Activated CD4-positive, alpha-beta T cell treated with anti-CD3 and anti-CD28 coated beads, Interleukin-2, amount 50 U/mL, for 16 hours (primary cell): ENCODE measurements at places on chromosomes 11 and 22.

DNA sequence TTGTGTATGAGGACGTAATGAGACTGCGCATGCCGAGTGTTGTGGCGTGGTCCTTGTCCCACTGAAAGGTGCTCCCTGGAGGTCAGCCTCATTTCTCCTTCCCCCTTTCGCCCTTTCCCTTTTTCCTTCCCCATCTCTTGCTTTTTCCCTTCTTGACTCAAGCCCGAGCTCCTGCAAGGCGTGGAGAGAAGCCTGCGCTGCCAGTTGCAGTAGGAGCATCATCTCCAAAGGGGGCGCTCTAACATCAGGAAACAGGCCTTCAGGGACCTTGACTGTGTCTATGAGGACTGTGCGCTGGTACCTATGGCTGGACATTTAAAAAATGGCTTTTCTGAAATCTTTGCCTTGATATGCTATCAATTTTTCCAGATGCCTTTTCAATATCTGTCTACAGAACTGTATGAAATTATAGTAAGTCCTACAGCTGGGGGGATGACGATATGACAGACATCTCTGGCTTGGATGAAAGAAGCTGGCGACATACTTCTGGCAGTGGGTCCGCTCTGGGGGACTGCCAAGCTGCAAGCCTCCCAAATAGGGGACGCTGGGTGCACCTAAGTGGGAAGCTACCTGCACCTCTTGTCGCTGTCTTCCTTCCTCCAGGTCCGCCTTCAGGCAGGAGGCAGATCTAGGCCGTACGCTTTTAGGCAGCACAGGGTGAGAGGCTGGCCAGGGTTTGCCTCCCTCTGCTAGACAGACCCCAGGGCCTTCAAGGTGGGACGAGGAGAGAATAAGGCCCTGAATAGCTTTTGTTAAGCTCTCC lies 96.5 kb downstream of the NXPE2 start:
- peak; percentile 30 for DNase-seq

GRCh38 chr11:134282121-134283045 lies 6.2 kb downstream of the GLB1L3 start:
- no peak for DNase-seq

DNA sequence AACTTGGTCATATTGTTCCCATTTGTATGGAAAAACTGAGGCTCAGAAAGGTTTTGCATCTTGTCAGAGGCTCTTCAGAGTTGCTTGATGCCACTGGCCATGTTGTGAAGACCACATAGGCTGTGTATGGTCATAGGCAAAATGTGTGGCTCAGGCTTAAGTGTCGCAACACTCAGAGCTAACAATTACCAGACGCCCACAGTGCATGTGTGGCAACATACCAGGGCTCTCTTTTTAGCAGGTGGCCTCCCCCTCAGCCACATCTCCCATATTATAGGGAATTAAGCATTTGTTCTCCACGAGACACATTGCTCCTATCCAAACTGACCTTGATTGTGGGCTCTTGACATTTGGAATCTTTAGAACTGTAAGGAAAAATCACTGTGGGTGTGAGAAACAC lies 802.5 kb downstream of the DLG2 start:
- DNase-seq: no peak

DNA sequence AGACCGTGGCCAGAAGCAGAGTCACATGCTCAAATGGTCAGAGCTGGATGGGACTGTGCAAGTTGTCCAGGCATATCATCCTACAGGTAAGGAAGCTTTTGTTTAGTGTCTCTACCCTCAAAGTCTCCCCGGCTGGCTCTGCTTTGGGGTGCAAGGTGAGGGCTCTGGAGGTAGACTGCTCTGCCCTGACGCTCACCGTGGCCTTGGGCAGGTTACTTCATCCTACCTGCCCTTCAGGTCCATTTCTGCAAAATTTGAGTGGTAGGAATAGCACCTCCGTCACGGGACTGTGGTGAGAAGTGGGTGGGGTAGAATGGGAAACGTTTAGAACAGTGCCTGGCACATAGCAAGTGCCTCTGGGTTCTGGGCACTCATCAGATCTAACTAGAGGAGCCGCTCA lies 42.2 kb downstream of the NAT10 start:
- DNase-seq: no peak

DNA sequence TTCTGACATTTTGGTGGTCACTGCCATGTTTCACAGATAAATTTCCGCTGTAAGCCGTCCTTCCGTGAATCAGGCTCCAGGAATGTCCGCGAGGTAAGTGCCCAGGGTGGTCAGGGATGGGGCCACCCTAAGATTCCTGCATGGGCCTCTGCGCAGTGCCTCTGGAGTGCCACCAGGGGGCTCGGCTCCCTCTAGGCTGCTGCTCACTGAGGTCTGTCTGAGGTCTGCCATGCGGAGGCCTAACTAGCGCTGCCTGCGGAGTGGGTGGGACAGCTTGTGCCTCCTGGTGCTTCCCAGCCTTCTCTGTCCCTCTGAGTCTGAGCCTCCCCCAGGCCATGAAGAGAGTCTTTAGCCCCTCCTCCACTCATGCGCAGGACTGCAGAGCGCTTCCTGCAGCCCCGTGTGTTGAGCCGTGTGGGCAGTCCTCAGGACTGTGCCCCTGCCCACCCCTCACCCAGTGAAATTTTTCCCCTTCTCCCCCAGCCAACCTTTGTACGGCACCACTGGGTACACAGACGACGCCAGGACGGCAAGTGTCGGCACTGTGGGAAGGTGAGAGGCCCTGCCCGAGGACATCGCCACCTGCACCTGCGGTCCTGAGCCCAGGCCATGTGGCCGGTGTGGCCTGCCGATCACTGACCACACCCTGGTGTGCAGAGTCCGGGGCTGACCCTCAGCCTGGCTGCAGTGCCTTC lies 11.9 kb upstream of the MDK start:
- DNase-seq: peak; percentile 61

- no peak for DNase-seq
Measured at GRCh38 chr22:34099278-34099677, 179.0 kb upstream of the LARGE1 start.

GRCh38 chr11:129090056-129090455 lies 102.1 kb downstream of the ARHGAP32 start:
- DNase-seq: no peak

DNA sequence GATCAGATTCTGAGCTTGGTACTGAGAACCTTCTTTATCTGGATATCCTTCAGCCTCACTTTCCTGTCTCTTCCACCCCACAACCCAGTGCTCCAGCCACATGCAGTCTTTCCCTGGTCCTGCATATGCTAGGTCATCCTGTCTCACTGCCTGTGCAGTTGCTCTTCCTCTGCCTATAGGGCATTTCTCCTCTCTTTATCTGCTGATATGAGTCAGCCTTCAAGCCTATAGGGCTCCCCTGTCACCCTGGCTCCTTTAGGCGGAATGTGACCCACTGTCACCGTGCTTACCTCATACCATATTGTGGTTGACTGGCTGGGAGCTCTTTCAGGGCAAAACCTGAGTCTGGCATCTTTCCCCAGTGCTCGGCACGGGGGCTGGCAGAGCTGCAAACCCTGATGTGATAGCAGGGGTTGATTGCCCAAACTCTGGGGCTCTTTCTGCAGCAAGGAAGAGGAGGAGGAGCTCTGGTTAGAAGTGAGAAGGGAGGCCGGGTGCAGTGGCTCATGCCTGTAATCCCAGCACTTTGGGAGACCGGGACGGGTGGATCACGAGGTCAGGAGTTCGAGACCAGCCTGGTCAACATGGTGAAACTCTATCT lies 26.3 kb downstream of the MEI1 start:
- DNase-seq: no peak

DNA sequence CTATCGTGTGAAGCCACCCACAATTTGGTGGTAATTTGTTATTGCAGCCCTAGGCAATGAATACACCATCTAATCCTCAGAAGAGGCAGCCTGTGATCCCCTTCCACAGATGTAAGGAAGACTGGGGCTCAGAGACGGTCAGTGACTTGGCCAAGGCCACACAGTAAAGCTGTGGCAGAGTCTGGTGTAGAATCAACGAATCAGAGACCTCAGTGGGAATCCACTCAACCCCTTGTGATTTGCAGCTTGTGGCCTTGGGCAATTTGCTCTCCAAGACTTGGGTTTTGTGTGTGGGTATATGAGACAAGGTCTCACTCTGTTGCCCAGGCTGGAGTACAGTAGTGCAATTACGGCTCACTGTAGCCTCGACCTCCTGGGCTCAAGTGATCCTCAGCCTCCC lies 1.9 kb downstream of the LGALS2 start:
- DNase-seq: no peak

GRCh38 chr11:119051440-119052162 lies 5.4 kb downstream of the HYOU1 start:
- DNase-seq: no peak

DNA sequence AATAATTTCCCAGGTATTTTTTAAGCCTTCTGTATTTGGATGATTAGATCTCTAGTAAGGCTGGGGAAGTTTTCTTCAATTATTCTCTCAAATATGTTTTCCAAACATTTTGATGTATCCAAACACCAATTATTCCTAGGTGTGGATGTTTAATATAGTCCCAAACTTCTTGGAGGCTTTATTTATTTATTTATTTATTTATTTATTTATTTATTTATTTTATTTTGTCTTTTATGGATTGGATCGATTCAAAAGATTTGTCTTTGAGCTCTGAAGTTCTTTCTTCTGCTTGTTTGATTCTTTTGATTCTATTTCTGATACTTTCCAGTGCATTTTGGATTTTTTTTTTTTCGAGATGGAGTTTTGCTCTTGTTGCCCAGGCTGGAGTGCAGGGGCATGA lies 2267.9 kb upstream of the RAG2 start:
- DNase-seq: no peak

DNA sequence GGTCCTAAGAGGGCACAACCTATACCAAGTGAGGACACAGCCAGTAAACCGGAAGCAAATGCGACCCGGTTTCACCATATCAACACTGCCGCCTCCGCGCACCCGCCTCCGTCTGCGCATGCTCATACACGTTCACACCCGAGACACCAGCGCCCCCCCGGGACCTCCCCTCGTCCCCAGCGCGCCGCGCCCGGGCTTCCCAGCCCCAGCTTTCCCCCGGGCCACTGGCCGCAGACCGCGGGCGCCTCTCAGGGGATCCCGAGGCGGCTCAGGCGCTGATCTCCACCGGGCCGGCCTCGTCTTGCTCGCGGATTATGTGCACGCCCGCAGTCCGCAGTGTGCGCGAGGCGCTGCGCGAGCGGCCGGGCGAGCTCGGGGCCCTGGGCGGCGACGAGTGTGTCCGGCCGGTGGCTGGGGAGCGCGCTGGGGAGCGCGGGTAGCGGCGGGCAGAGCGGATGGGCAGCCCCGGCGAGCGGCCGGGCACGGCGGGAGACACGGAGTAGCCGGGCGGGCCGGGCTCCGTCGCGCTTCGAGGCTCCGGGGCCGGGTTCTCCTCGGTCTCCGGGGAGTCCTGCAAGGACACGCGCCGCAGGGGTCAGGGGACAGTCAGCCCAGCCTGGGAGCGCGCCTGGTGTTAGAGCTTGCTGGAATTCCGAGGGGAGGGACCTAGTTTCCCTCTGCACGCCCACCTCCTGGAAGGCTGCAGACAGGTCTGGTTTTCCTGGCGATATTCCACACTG lies 2.0 kb downstream of the HEPN1 start:
- DNase-seq: peak; percentile 68

GRCh38 chr11:122159173-122159721 lies 43.2 kb upstream of the BLID start:
- DNase-seq: no peak

DNA sequence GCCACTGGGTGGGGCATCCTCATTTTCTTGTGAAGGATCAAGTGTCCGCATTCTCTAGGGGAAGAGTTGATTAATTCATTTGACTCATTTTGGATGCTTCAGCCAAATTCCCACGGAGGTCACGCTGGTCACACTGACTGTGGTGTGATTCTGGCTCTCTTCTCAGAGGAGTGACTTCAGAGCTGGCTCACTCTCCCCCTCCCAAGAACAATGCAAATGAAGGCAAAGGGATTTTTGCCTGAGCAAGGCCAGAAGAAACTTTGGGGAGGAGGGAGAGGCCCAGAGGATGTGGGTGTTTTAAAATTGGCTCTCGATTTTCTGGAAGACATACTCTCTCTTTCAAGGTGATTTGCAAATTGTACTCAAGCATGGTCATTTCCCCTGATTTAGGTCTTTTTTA lies 51.1 kb upstream of the LMO2 start:
- no peak for DNase-seq

DNA sequence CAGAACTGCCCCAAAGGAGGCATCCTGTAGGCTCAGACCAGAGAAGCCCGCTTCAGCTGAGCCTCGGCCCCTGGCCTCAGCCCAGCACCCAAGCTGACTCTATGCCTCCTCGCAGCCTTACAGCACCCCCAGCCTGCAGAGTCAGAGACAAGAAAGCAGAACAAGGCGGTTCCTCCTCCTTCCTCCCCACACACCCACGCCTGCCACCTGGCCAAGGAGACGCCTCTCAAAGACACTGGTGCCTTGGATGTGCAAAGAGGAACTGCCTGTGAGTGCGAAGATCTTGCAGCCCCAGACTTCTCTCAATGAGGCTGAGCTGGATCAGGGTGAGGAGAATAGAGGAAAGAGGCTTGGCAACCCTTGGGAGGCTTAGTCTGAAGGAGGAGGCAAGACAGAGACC lies 60.2 kb downstream of the PDE2A start:
- DNase-seq: no peak

DNA sequence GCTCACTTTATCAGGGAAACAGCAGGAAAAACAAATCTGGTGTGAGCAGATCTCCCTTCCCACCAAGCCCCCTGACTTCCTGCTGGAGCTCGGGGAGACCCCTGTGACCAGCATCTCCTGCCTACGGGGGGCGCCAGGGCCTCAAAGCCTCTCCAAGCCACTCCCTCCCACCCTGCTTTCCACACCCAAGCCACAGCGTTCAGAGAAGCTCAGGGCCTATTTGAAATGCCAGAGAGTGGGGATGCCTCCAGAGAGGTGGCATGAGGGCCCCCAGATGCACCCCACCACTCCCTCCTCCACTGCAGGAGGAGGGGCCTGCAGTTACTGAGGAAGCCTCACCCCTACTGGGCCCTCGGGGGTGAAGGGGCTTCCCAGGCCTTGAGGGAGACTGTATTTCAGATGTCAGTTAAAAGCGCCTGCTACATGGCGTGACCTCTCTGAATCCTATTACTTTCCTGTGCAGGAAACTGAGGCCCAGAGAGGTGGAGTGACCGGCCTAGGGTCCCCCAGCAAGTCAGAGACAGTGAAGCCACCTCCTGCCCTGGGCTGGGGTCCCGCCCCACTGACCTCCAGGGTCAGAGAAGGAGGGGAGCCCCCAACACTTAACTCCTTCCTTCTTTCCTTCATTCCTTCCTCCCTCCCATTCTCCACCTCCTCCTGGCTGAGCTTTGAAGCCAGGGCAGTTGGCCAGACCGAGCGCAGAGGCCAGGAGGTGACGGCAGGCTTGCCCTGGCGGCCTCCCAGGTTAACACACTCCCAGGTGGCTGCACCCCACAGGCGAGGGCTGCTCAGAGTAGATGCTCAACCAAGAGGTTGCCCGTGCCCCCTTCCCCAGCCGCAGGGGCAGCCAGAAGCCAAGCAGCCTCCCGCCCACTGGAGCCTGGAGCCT lies 6.0 kb upstream of the CDKN1C start:
- no peak for DNase-seq
